ENCODE measurements at places on chromosomes 3 and 15.

DNA sequence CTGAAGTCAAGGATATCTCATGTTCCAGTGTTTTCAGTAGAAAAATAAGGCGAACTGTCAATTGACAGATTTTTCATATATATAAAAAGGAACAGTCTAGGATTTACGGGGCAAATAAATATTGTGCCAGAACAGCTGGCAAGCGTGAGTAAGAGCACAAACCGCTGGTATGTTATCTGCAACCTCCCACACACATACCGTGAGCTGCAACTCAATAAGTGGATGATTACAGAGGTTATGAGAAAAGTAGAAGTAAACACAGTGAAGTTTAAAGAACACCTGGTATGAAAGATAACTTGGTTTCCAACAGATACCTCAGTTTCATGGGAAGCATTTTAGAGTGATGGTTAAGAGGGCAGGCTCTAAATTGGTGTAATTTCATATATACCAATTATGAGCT, 733.4 kb downstream of the TUSC7 start:
- no peak for DNase-seq

- peak; percentile 1 for DNase-seq
Measured at GRCh38 chr3:193885832-193886231, 250.1 kb upstream of the HES1 start.

DNA sequence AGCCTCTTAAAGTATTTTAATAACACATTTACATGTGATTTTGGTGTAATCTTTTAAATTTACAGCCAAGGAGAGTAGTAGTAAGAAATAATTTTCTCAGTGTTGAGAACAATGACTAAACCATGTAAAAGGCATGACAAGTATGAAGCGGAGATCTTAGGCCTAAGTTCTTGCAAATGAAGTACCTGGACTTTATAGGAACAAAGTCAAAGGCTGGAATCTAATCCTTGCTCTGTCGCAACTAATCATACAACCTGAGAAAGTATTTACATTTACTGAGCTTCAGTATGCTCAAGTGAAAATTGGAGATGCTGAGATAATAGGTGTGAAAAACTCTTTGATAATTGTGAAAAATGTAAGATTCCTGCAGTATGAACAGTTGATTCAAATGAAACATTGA, 86.4 kb upstream of the VGLL3 start:
- no peak for DNase-seq

DNA sequence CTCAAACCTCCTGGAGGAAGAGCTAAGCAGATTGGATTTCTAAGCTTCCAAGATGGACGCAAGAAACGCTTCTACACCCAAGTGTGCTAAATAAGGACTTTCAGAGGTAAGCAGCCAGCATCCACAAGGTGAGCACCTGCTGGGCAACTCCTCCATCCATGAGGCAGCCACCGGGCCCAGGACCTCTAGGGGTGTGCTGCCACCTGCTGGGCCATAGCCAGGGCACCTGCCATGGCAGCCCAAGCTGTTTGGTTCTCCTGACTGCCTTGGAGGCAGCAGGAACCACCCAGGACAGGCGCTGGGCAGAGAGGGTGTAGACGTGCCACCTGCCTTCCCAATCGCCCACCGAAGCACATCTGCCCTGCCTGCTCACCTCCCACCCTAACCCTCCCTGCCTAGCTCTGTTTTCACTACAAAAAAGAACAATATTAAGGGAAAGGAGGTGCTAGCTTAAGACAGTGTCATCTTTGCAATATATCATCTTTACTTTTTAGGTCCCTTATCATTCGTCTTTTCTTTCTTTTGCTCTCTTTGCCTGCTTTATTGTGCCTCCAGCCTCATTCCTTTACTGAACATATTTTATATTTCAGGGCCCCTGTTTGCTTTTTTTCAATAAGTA, 12.9 kb downstream of the C15orf62 start:
- peak; percentile 69 for DNase-seq

DNA sequence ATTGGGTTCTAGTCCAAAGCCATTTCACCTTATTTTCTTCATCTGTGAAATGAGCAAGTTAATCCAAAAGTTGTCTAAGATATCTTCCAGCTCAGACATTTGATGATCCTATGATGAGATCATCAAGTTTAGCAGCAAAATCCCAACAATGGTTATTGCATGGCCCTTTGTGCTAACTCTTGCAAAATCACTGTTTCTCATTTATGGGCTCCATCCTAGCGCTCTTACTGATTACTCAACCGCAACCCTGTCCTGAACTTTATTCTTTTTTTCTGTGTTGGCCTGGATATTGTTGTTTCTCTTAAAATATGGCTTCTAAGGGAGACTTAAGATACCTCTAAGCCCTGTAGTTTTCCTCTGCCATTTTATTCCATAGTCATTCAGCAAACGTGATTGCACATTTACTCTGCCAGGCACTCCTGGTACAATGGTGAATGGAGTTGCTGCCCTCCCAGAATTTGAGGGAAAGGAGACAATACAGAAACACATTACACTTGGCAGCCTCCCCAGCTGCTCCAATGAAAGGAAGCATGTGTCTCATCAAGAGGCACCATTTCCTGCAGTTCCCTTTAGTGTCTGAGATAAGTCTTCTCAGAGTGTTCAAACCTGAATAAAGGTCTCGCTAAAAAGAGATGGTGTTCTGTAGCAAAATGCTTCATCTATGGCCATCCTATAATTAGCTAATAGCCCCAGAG, 4.4 kb downstream of the GXYLT2 start:
- no peak for DNase-seq

DNA sequence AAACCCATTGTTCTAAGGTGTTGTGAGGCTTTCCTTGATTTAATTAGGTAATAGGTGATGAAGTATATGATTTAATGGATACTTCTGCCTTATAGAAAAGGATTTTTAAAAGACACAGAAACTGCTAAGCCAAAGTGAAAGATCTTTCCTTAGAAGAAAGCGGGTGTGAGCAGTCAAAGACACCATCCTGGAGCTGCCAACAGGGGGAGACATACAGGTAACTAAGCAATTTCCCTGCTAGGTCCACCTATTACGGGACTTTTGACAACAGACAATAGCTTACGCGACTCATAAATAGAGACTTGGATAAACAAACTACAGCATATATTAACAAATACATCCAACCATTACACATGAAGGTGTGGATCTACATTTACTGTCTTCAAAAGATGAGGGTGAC, 669.5 kb downstream of the SQOR start:
- no peak for DNase-seq

DNA sequence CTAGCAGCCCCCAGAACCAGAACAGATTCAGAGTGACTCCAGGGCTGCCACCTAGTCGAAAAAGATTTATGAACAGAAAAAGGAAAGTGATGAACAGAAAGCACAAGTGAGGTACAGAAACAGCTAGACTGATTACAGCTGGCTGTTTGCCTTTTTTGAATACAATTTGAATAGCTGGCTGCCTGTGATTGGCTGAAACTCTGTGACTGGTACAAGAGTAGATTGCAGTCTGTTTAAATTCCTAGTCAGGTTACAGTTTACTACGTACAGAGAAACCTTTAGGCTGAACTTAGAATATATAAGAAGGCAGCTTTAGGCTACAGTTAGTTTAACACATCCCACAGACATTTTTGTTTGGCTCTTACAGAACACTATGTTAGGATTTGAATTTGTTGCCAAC, 10.0 kb downstream of the CCDC13 start:
- DNase-seq = no peak

GRCh38 chr3:130480736-130481135, 36.2 kb upstream of the COL6A6 start:
- peak; percentile 22 for DNase-seq

DNA sequence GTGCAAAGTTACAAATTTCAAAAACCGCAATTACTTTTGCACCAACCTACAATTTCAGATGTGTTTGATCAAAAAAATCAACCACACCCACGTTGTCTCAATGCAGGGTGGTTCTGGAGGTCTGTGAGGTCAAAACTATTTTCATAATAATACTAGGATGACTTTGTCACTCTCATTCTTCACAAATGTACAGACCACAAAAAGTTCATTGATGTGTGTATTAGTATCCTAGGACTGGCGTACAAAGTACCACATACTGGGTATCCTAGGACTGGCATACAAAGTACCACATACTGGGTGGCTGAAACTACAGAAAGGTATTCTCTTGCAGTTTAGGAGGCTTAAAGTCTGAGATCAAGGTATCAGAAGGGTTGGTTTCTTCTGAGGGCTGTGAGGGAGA, 13.0 kb downstream of the SUCLG2 start:
- no peak for DNase-seq

GRCh38 chr3:177725165-177725564, 527.9 kb upstream of the TBL1XR1 start:
- no peak for DNase-seq

- peak; percentile 42 for DNase-seq
Measured at GRCh38 chr3:112519424-112520001, 20.2 kb upstream of the BTLA start.

GRCh38 chr3:89098964-89099585, 8.3 kb upstream of the EPHA3 start:
- DNase-seq = peak; percentile 29

GRCh38 chr3:119643528-119643927, 16.9 kb downstream of the POPDC2 start:
- DNase-seq = no peak

- peak; percentile 37 for DNase-seq
Measured at GRCh38 chr15:73318463-73319351, 50.1 kb downstream of the HCN4 start.

- no peak for DNase-seq
Measured at GRCh38 chr3:174102866-174103265, 705.3 kb downstream of the NLGN1 start.

DNA sequence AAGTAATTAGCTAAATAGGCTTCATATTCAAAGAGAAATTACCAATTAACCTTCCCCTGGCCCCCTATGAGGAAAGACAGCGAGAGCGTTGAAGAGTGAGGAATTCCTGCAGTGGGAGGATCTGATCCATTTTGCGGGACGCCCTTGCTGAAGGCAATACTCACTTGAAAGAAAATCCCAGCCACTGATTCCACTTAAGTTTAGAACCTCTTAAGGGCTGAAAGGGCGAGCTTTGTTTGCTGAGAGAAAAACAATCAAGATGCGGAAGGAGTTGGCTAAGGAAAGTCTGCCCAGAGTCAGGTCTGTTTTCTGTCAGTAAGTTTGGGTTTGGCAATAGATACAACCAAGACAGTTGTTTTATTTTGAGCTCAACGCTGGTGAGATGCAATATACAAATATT, 102.8 kb upstream of the GBE1 start:
- no peak for DNase-seq

DNA sequence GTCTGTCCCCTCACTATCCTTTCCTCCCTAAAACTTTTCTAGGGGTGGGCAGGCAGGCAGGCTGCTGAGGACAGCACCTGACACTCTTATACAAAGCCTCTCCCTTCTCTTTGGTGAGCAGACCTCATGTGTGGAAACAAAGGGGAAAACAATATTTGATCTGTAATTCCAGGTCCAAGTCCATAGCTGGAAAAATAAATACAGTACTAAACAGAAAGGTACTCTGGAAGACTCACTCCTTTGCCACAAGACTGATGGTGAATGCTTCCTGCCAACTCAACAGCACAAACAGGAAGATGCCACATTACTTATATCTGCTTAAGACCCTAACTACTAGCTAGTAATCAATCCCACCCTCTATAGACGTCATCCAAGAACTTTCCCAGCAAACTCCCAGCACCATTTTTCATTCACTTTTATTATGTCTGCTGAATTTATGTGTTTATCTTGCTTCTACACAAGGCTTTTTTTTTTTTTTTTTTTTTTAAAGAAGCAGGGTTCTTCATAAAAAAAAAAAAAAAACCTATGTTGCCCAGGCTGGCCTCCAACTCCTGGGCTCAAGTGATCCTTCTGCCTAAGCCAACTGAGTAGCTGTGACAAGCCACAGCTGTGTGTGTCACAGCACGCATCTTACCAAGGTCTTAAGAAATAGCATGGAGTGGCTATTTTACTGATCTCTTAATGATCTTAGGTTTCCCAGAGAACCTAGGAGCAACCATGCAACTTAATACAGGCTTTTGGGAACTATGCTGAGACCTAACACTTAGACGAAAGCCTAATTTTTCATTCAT, 44.2 kb upstream of the CSPG5 start:
- no peak for DNase-seq

- DNase-seq = no peak
Measured at GRCh38 chr15:98663606-98664005, 15.3 kb downstream of the IGF1R start.

GRCh38 chr3:196225086-196225485, 8.8 kb downstream of the SLC51A start:
- no peak for DNase-seq

DNA sequence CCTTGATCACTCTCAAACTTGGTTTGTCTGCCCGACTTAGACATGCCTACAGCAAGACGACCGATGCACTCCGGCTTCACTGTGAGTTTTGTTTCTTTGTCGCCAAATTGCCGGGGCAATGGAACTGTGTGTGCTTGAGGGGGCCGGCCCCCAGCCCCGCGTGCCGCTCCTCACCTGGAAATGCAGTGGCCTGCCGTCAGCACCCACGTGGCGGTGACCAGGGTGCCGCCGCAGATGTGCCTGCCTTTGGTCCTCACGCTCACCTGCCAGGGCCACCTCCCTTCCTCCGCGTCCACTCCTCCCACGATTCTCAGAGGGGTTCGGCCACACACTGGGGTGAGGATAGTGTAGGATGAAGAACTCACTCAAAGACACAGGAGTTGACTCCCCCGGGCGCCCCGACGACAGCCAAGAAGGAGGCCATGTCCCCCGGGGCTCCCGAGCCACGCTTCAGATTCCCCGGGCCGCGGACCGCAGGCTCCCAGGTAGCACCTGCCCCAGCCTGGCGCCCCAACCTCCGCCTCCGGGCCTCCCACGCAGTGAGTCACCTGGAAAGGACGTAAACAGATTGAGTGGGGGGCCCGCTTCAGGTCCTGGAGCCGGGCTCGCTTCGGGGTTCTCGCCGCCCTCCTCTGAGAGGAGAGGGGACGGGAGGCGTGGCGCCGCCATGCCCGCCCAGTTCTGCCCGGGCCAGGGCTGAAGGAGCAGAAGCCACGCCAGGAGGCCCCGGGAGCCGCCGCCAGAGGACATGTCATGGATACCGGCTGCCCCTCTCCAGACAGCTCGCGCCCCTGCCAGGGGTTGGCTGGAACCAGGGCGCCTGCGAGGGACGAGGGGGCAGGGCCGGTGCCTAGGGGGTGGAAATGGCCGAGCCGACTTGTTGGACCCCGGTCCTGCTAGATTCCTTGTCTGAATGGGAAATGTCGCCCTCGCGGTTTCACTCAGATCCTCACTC, 29.6 kb downstream of the MYL3 start:
- DNase-seq = no peak

DNA sequence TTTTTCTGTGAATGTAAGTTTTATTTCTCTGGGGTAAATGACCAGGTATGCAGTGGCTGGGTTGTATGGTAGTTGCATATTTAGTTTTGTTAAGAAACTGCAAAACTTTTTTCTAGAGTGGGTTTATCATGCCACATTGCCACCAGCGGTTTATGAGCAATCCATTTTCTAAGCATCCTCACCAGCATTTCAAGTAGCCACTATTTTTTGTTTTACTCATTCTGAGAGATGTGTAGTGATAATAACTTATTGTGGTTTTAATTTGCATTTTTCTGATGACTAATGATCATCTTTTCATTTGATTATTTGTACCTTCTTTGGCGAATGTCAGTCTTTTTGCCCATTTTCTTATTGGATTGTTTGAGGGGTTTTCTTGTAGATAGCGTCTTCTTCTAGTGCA, 56.2 kb downstream of the SPRED1 start:
- DNase-seq = no peak

- DNase-seq = peak; percentile 75
Measured at GRCh38 chr3:190120269-190121060, at the start of gene P3H2. Gene P3H2, minus strand, starts transcription at chr3:190120897. Its CDS starts 166 bp downstream, at chr3:190120731.

- DNase-seq = no peak
Measured at GRCh38 chr3:71806736-71807135, 21.8 kb upstream of the PROK2 start.
